ENCODE measurements at places on chromosomes 3 and 15.

DNA sequence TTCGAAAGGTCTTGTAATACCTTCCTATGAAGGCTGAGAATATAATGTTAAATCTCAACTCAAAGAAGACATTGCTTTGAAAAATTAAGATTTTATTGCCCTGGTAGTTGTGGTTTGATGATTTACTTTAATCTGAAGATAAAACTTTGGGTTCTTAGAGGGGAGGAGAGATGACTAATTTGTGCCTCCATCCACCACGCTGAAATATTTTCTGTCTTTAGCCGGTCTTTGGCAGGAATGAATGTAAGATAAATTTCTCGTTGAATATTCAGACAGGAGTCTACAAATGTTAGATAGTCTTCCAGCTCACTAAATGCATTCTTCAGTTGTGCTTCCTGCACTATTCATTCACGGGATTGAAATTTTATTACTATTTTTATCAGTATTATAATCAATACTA, 844.3 kb upstream of the NR2F2 start:
- DNase-seq = no peak

- no peak for DNase-seq
These were observed 8.7 kb downstream of the PXYLP1 start for GRCh38 chr3:141240286-141240685.

DNA sequence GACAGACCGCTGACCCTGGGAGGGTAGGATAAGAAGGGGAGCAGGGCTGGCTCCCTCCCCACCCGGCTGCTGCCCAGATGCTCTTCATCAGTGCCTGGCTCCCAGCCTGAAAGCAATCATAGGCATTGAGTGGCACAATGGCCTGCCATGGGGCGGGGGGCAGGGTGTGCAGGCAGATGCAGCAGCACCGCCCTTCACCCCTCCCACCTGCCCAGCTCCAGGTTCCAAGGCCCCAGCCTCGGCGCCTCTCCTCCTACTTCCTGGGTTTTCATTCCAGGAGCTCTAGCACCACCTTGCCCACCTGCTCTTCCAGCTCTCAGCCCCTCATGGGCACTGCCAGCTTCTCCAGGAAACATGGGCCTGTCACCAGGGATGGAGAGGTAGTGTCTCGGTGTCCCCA, 101.7 kb downstream of the MEGF11 start:
- no peak for DNase-seq

- peak; percentile 21 for DNase-seq
These were observed 759 bp upstream of the TTBK2 start for GRCh38 chr15:42921342-42921731.

DNA sequence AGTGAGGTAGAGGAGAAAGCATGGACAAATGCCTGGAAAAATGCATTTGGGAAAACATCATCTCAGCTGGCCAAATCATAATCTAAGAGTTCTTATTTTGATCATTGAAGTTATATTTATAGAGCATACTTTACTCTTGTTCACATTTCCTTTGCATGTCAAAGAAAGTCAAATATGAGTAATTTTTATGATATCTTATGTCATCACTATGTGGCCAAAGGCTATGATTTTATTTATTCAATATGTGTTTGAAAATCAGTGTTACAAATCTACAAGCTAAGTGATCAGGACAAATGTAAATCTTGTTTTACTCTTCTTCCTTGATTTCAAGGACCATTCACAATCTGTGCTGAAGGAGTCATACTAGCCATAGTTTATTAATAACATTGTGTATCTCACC, 237.2 kb upstream of the DPH6 start:
- DNase-seq = no peak

- no peak for DNase-seq
These were observed 100.4 kb upstream of the PHLDB2 start for GRCh38 chr3:111758642-111759041.

GRCh38 chr15:76321602-76322001, 10.3 kb upstream of the ETFA start:
- DNase-seq = no peak

DNA sequence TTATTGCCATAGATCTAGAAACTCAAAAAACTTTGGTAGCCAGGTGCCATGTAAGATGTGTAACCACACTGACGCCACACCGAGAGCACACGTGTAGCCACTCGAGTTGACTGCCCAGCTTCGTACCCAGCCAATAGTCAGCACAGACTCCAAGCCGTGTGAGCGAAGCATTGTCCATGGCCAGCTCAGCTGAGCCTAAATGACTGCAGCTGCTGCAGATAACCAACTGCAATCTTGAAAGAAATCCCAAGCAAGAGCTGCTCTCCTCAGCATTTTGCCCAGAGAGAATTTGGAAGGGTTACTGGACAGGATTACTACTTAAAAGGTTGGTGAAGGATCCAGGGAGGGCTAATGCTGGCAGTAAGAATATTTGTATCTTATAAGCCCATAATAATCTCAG, 193.0 kb upstream of the THRB start:
- no peak for DNase-seq

GRCh38 chr3:141863491-141863890, 13.0 kb upstream of the ATP1B3 start:
- no peak for DNase-seq

DNA sequence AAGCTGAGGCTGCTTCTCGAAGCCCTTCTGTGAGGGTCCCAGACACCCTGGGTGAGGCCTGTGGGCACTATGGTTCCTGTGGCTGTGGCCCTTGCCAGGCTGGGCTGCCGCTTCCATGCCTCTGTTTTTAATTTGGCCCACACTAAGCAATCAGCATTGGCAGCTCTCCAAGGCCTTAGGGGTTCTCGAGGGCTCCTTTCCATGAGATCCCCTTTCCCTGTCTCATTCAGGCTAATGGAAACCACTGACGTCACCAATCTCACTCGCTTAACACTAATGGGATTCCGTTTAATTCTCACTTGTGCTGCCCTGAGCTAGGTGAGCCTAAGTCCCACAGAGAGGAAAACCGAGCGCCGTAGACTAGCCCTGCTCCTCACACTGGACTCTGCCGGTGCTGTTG, 60.2 kb upstream of the RAB6B start:
- DNase-seq = no peak

GRCh38 chr3:123552095-123552714, 32.6 kb downstream of the HACD2 start:
- DNase-seq = no peak

DNA sequence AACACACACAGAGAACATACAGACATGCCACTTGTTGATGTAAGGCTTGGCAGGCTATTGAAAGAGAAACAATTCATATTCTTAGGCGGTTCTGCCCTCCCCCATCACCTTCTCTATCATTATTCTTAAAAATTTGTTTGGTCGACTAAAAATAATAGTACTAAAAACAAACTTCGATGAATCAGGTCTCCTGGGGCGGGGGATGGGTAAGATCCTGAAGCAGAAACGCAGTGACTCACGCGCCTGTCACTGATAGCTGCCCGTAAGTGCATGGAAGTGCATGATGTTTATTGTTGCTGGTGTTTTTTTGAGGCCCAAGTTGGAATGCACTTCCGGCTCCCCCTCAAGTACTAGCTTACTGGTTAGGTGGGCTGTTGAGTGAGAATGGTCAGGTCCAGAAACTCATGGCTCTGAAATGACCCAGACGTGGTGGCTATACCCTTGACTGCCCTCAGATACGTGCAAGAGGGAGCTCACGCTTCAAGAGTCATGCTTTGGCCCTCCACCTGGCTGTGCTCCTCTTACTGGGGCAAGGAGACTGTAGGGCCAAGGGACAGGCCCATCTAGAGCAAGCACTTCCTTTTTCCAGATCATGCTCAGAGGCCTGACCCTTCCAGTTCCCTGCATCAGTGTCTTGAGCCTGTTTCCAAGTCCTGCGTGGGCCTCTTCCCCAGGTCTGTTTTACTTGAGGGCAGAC, 10.9 kb downstream of the SMAD3 start:
- no peak for DNase-seq

DNA sequence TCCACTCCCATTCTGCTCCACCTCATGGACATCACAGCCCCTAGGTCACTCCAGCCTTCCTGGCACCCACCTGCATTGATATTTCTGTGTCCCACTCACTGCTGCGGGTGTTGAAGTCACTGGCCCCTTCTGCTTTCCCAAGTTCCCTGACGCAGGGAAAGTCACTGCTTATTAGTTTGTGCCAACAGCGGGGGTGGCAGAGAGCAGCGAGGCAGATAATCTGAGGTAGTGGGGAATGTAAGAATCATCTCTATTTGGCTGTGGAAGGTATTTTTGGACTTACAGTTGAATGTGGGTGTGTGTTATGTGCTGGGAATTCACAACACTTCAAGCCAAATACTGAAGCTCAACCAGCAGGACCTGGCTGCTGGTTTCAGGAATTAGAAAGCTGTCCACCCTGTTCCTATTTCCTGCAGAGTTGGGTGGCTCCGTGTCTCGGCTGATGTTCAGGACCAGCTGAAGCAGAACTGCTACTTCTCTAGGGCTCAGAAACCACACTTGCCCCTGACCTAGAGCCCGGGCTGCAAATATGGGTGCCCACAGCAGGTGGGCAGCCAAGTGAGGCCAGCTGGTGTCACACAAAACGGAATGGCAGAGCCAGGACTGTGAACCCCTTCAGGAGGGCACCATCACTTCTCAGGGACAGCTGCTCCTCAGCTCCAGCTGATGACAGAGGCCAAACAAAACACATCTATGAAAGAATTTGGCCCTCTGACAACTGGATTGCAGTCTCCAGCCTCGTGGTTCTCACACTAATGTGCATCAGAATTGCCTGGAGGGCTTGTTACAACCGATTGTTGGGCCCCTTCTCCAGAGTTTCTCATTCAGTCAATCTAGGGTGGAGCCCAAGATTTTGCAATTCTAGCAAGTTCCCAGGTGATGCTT, 57.7 kb downstream of the SEMA5B start:
- no peak for DNase-seq

- no peak for DNase-seq
These were observed 59.6 kb downstream of the MGLL start for GRCh38 chr3:127762787-127763105.

- DNase-seq = no peak
These were observed 278.3 kb upstream of the WNT5A start for GRCh38 chr3:55765398-55765797.

- DNase-seq = no peak
These were observed 695.2 kb downstream of the TUSC7 start for GRCh38 chr3:117404730-117405129.

- DNase-seq = no peak
These were observed 292.1 kb downstream of the LSAMP start for GRCh38 chr3:116153174-116153573.

GRCh38 chr3:124760601-124761000, 30.3 kb downstream of the UMPS start:
- no peak for DNase-seq

DNA sequence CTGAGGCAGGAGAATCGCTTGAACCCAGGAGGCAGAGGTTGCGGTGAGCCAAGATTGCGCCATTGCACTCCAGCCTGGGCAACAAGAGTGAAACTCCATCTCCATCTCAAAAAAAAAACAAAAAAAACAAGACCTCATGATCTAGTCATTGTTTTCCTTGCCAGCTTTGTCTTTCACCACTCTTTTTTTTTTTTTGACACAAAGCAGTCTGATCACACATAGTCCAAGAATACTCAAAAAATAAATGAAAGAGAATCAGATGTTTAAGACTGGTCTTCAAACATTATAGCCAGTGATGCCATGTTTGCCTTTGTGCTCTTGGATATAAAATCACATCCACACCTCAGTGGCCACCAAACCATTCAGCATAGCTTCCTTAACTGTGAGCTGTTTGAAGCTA, 5.8 kb upstream of the ADAM10 start:
- DNase-seq = no peak

GRCh38 chr15:40427188-40427587, 13.6 kb upstream of the BAHD1 start:
- no peak for DNase-seq

DNA sequence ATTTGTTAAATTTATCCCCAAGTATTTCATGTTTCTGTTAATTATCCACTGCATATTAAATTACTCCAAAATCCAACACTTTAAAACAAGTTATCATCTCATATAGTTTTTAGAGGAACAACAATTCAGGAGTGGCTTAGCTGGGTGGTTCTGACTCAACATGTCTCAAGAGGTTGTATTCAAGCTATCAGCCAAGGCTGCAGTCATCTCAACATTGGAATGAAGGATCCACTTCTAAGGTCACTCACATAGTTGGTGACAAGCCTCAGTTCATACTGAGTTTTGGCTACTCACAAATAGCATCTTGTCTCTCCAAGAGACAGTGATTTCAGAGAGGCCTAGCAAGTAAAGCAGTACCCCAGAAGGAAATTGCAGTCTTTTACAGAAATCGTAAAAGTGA, 134.7 kb downstream of the NR2E3 start:
- DNase-seq = no peak

GRCh38 chr3:184710870-184711492, 883 bp downstream of the MAGEF1 start:
- no peak for DNase-seq

GRCh38 chr3:112333002-112333380, at the start of gene CD200:
Gene CD200, plus strand, starts transcription at chr3:112333156. Its CDS starts 57 bp downstream, at chr3:112333213.
- peak; percentile 13 for DNase-seq

- DNase-seq = no peak
These were observed 1287.2 kb downstream of the NSUN3 start for GRCh38 chr3:95350049-95350448.

GRCh38 chr3:155594526-155595187, 150.2 kb downstream of the PLCH1 start:
- DNase-seq = no peak

DNA sequence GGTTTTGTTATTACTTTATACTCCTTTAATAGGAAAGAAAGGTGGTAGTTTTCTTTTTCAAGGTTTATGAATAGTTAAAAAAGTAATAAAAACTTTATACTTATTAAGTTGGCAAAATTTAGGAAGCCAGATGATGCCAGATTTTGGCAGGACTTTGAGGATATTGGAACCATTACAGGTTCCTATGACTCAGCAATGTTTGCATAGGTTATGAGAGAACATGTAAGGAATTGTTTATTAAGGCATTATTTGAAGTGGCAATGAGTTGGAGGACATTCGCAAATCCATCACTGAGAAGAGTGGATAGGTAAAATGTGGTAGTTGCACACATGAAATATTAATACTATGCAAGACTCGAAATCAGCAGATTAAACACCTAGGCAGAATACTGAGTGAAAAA, 29.9 kb downstream of the CDAN1 start:
- no peak for DNase-seq

DNA sequence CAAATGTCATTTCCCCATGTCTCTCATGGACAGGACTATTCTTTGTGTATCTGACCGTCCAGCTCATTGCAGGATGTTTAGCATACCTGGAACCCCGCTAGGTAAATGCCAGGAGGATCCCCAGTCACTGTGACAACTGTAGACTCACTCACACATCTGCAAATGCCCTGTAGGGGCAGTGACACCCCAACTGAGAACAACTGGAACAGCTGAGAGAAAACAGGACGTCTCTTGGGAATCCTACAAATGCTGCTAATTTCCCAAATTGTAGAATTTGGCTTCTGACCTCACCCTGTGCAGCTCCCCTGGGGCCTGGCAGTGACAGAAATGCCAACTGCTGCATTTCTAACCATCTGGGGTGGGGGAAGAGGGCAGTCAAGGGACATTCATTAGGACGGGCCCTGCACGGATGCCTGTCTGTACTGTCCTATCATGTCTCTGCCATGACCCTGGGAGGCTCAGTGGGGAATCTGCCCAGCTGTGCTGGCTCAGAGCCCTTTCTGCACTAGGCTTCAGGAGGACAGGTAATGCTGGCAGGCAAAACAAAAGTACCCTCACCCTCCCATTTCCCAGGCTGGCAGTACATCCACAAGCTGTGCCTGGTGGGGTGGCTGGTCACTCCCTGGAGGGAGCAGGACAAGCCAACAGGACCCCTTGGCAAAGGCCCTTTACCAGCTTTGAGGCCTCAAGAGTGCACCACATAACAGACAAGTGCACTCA, 30.4 kb downstream of the RAB6B start:
- no peak for DNase-seq
